Stimulated activated CD8-positive, alpha-beta memory T cell treated with anti-CD3 and anti-CD28 coated beads, Interleukin-15, amount 100 ng/mL, for 4 hours (primary cell): ENCODE measurements at places on chromosomes 5 and 9.

- DNase-seq: no peak
These were observed 12.5 kb downstream of the STC2 start for GRCh38 chr5:173315495-173316338.

DNA sequence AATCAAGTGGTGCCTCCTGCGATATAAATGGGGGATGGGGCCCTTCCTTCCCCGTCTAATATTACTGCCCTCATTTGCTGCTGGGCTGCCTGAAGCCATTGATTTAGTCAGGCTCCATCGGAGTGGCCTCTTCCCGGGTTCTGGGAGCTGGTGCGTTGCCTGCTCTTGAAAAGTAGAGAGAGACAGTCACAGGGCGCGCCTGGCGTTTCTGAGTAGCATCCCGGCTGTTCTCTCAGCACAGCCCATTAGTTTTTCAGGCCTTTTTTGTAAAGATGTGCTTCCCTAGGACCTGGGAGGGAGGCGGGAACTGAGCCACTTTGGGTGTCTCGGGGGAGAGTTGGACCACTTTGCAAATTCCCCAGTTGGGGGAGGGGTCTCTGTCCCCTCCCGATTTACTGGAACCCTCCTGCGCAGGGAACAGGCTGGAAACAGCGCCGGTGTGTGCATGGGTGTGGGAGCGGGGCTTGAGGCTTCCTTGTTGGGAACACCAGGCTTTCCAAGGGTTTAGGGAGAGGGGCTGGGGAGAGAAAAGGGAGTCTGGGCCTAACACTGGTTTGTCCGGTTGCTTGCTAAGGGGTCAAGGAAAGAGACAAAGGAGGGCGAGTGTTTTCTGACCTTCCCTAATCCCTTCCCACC is 4.7 kb downstream of the PRDM6 start:
- no peak for DNase-seq

GRCh38 chr5:81908771-81909170 is 63.1 kb upstream of the ATG10 start:
- no peak for DNase-seq

DNA sequence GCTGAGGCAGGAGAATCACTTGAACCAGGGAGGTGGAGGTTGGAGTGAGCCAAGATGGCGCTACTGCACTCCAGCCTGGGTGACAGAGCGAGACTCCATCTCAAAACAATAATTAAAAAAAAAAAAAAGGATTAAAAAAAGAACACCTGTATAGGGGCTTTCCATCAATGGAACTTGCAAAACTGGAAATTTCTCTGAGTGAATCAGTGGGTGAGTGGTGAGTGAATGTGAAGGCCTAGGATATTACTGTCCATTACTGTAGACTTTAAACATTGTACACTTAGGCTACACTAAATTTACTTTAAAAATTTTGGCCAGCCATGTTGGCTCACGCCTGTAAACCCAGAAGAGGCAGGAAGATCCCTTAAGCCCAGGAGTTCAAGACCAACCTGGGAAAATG is 5.7 kb upstream of the RARS1 start:
- no peak for DNase-seq

- DNase-seq: no peak
These were observed 8.3 kb downstream of the C9orf152 start for GRCh38 chr9:110199643-110200042.

DNA sequence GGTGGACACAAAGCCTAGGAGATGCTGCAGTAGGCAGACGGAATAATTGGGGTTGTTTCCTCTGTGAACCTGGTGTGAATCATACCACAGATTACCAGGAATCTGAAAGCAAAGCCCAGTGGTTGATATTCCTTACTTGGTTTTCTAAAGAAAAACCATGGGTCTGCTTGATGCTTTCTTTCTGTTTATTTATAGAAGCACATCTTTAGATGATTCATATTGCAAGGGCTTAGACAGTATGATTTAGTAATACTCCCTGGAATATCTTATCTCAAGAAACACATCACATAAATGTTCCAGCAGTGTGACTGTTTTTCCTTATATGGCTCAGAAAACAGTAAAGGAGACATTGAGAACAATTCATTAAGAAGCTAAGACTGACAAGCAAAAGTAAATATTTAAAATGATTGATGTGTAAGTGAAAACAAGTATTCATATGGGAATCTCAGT is 623.3 kb downstream of the RAB3C start:
- no peak for DNase-seq

GRCh38 chr5:5418764-5419163 is 3.7 kb upstream of the ICE1 start:
- DNase-seq: no peak

DNA sequence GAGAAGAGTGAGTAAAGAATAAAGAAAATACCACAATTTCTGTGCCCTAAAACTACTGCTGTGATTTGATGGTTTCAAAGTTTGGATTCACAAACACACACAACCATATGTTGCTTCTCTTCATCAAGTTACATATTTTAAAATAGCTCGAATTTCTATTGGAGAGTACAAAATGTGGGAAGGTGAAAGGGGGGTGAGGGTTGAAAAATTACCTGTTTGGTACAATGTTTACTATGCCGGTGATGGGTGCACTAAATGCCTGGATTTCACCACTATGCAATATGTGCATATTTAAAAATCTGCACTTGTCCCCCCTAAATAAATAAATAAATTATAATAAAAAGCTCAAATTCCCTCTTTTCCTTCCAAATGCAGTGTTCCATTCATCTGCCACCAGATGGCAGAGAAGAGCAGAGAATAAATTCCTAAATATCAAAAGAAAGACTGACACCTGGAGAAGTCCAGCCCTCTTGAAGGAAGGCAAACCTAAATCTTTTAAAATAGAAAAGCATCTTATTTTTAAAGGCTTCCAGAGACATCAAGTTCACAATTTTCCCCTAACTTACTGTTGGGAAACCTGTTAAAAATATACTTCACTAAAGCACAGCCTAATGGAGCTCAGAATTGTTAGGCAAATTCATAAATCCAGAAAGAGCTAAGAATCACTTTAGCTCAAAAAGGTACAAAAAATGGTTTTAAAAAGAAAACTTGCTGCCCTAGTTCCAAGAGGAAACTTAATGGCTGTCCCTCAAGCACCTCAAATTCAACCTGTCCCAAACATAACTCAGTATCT is 24.8 kb upstream of the HNRNPA0 start:
- no peak for DNase-seq

GRCh38 chr9:130672466-130672865 is 8.1 kb downstream of the PRDM12 start:
- no peak for DNase-seq

DNA sequence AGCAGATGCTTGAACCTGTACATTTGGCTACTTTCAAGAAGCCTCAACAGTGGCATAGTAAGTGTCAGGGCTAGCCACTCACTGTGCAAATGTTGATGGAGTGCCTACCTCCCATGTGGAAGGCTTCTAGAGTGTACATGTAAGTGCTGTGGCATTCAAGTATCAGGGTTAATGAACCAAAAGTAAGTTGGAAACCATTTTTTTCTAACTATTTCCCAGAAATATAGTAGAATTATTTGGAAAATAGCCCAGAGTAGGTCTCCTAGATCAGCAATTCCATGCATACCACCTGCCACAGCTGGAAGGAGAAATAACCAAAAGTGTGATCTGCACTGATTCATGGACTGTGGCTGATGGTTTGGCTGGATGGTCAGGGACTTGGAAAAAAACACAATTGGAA is 53.3 kb downstream of the FOXD1 start:
- DNase-seq: no peak

GRCh38 chr5:120139039-120139438 is 325.1 kb upstream of the PRR16 start:
- DNase-seq: no peak

DNA sequence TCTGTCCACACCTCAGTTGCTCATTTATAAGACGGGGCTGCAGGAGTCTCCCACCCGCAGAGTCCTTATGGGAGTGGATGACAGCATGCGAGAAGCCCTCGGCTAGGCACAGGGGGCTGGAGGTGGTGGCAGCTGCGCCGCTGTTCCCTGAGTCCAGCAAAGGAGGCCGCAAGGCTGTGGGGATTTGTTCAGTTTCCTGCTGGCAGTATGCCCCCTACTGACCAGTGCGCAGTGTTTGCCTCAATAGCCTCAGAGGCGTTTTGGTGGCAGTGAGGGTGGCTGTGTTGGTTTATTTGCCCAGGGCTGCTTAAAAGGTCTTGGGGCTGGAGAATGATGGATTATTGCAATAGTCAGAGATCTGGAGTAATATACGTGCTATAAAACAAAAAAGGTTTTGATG is 176.3 kb upstream of the OTULINL start:
- DNase-seq: no peak

DNA sequence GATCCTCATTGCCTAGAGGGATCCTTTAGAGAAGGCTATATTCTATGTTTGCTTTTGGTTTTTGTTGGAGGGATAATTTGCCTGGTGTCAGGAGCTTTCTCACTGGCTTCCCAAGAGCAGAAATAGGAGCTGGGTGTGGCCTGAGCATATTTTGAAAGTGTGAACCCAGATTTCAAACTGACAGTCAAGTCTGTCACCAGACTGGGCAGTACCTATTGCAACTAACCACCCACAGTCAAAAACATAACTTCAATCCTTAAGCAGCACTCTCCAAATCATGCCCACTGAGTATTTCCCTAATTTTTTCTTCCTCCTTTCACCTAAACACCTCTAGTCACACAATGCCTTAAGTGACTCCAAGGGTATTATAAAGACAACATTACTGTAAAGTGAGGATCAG is 278.4 kb downstream of the EBF1 start:
- no peak for DNase-seq

DNA sequence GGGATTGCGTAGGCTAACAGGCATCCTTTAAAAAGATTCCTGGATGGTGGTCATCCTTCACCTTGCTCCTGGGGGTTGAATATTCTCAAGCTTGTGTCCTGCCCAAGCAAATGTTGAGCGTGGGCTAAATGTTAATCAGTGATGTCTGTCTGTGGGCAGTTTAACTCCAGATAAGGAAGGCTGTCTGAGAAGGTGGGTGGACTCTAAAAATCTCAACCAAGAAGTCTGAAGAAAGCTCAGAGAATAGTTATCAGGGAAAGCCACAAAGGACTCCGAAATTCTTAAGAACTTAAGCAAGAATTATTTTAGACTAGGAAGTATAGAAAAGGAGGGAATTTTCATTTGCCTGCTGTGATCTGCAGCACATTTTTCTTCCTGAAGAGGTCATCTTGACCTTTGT is 77.9 kb upstream of the FSD1L start:
- DNase-seq: no peak

DNA sequence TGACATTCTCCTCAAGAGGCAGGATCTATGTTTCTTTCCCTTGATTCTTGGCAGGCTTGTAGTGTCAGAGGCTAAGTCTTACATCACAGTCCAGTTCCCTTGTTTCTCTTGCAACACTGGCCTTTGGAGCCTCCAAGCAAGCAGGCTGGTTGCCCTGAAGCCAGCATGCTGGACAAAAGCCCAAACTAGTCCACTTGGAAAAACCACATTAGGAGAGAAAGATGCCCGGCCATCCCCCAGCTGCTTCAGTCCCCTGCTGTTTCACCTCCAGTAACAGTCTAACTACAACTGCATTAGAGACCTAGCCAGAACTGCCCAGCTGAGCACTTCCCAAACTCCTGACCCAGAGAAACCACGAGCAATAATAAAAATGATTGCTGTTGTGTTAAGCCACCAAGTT is 87.6 kb downstream of the ADAMTS6 start:
- DNase-seq: no peak

DNA sequence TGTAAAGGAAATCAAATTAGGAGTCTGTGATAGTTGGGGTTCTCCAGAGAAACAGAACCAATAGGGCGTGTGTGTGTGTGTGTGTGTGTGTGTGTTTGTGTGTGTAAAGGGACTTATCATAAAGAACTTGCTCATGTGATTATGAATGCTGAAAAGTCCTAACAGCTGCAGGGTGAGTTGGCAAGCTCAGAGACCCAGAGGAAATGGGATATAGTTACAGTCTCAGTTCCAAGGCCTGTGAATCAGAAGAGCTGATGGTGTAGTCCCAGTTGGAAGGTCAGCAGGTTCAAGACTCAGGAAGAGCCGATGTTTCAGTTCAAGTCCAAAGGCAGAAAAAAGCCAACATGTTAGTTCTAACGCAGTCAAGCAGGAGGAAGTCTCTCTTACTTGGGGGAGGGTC is 214.2 kb downstream of the ELAVL2 start:
- no peak for DNase-seq

GRCh38 chr5:96049398-96050272 is 88.0 kb upstream of the ELL2 start:
- DNase-seq: no peak

GRCh38 chr9:127796852-127797370 is 5.8 kb upstream of the FPGS start:
- DNase-seq: no peak

GRCh38 chr9:121196389-121196788 is 5.3 kb downstream of the RAB14 start:
- DNase-seq: no peak

GRCh38 chr5:109844148-109844547 is 154.4 kb downstream of the MAN2A1 start:
- no peak for DNase-seq

GRCh38 chr9:134213508-134213850 is 49.1 kb upstream of the RNU6ATAC start:
- no peak for DNase-seq

DNA sequence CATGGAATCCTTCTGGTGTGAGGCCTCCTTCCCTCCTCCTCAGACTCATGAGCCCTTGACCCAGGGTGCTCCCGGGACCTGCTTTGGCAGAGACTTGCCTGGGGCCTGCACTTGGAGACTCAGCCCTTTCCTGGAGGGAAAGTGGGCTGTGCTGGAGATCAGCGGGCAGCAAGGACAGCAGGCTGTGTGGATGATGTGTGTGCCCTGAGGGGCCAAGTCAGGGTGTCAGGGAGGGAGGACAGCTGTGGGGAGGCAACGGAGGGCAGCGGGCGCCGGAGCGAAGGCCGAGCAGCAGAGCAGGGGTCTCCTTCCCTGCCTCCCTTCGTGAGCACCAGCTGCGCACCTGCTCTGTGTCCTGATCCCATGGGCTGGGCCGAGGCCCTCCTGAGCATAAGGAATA is 6.1 kb upstream of the CSF2 start:
- DNase-seq: no peak

DNA sequence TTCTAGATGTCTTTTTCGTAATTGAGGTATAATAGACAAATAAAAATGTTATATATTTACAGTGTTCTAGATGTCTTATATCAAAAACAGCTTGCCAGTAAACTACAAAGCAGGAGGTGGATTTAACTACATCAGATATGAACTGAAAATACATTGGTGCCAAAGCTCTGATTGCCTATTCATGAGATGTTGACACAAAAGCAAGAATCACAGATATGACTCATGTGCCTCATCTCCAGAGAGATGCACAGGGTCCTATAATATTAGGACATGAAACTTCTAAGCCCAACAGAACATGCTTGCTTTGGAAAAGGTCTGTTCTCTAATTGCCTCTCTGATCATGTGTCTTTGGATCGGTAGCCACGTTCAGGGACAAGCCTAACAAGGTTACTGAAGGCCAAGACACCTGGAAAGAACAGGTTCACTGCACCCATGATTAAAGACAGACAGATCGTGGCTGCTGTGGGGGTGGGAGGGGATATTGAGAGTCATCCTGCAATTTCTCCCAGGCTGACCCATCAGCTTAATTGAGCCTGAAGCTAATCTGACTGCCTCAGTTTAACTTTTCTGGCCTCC is 16.8 kb downstream of the ABCA1 start:
- DNase-seq: no peak
